Activated naive CD4-positive, alpha-beta T cell (primary cell): ENCODE measurements at places on chromosomes 5 and 9.

DNA sequence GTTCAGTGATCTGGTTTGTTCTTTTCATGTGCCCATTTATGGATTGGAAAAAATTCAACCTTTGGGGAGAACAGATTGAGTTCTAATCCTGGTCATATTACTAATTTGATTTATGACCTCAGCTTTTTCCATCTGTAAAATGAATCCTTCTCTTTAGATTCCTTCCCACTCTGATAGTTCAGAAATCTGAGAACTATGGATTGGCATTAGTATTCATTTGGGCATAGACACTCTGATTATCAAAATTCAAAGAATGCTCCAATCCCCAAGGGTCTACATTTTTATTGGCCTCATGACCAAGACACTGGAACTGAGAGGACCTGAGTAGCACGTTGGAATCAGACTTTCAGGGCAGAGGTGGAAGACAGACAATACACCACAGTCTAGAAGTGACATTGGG, 405.9 kb upstream of the PAPPA start:
- no peak for DNase-seq

GRCh38 chr9:124462739-124463138, 12.5 kb downstream of the ADGRD2 start:
- DNase-seq, result no peak

DNA sequence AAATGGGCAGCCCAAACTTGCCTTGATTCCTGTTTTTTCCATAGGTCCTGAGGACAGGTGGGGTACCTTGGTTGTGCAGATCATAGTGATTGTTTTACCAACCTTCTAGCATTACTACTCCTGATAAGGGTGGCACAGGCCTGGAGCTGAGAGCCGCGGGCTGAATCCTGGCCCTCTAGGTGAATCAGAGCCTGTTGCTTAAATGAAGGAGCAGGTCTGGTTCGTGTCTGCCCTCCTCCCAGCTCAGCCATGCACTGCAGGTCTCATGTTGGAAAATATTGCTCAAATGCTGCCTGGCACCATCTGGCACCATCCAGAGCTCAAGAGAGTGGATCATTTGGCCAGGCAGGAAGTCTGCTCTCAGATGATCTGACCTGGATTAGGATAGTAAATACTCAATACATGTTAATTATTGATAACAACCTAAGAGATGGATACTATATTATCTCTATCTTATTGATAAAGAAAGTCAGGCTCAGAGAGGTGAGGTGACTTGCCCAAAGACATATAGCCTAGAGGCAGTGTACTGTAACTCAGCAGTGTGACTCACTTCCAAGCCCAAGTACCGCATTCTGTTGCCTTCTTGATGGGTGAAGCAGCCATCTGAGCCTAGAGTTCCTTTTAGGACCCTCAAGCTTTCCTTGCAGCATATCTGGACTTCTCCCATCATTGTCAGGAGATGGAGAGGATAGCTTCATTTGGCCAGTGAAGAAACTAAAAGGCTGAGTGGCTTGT, 104.3 kb upstream of the PITX1 start:
- DNase-seq, result no peak

- DNase-seq, result no peak
These were observed 14.4 kb downstream of the ADAMTS19 start for GRCh38 chr5:129474544-129474943.

DNA sequence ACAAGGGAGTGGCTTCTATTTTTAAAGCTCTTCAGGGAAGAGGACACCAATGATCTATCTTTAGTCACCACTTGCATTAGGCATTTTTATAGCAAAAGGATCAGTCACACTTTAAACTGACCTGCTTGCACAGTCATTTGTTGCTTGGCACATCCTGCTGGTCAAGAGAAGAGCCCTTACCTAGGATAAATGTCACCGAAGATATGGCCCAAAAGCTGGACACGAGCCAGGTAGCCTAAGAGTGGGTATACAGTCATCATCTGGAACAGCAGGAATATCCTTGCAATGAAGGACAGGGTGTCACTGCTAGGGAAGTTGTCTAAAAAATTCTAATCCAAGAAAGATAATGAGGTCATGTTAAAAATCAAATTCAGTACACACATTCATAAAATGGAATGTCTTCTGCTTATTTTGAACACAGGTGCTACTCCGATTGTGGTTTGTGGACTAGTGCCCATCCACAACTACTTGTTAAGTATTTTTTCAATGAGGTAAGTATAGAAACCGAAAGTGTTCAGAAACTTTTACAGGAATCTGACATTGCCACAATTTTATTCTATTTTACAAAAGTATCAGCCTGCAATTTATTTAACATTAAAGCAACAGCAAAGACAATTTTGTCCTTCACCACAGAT, 78.4 kb downstream of the SLC38A9 start:
- no peak for DNase-seq

DNA sequence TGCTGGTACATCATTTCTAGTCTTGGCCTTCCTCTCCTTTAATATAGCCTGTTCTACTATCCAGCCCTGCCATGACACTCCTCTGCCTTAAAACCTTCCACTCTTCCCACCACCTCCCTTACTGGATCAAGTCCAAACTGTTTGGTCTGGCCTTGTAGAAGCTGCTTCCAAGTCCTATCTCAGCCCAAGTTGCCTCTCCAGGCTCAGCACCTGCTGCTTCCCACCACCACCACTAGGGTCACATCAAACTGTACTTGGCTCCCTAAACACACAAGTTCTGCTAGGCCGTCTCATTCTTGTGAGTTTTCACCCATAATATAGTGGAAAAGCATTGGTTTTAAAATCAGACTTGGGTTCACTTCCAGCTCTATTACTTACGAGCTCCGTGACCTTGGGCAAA, 1.4 kb downstream of the NDUFA8 start:
- DNase-seq, result no peak

DNA sequence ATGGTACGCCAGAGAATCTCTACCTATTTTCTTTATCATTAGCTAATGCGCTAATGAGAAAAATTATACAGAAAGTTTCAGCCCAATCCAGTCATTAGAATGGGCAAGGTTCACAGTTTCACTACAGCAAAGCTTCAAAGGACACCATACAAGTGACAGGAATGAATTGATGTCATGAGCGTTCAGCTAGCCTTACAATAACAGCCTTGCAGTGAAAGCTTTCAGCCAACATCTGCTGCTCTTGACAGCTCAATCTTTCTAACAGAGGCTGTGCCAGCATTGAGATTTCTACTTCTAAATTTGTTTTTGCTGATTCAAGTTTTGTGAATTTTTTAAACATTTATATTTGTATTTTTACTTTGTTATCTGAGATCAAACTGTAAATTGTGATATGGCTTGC, 302.4 kb upstream of the FAM174A start:
- no peak for DNase-seq

DNA sequence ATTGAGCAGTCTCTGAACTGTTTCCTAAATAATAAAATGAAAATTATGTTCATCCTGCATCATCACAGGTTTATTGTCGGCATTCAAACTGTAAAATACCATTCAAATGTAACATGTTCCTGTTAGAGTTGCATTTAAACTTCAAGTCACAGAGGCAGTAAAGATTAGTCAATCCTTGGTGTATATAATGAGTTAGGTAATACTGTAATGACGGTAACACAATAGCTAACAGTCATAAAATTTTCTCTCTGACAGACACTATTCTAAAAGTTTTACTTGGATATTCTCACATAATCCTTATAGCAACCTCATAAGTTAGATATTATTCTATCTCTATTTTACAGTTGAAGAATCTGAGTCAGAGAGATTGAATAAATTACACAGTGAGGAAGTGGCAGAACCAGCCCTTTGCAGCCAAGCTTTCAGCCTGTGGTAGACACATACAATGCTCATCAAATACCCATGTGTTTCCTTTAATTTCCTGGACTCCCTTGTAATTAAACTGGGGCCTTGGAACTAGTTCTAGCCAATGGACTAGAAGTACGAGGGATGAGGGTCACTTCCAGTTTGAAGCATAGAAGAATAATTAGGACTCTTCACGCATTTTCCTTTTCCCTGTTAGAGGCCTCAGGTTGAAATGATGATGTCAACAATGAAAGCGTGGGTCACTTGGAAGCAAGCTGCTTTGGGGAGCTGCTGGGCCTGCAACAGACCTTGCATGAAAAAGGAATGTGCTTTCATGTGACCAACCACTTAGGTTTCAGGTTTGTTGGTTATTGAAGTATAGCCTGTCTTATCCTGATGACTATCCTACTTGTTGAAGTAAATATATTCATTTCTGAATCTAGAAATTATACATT, 12.3 kb upstream of the CAST start:
- DNase-seq, result no peak
